ENCODE measurements at places on chromosomes 3 and 15. TPM values are rescaled to one million over a fixed set of nuclear protein-coding genes. Genes with fewer than 3 reads are reported as not detected.

DNA sequence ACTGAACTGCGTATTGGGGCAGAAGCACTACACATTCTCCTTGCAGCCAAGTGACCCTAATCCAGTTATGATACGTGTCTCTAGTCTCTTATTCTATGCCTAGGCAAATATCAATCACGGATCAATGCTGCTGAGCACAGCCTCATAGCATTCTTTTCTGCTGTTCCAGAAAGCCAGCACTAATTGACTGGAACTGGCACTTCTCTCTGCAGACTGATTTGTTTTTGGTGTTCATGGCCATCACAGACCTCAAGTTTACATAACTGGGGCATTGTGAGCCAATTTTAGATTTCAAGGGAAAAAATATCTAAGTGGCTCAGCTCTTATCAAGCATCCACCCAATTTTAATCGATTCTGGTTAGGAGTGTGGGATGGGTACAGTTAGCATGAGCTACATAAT, 37.9 kb downstream of the GLDN start:
- DNase-seq, result no peak

DNA sequence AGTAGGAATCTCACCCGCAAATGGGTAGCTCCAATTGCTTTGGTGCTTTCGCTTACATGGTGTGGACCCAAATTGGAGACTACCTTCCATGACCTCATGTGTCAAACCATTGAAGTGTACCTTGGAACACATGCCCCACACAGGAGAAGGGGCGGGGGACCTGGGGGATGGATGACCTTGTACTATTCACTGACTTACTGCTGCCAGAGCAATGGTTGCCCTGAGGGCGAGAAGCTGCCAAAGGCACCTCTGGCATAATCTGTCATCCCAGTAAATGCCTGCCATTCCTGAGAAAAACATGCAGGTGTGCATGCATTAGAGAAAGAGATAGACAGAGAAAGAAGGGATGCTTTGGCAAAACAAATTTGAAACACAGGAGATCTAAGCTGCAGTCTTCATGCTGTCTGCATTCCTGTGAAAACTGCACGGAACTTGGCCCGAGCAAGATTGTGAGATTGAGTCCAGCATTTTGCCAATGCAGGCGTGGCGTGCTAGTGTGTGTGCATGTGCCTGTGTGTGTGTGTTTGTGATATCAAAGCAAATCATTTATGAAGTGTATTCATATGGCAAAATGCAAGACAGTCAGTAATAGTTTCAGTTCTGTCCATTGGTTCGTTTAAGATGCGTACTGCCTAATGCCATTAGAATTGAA, 219.5 kb upstream of the MDFIC2 start:
- DNase-seq, result no peak

The DAZL gene
- total RNA-seq, result not detected

- no peak for DNase-seq
Observed at GRCh38 chr15:61184431-61184830, 44.7 kb downstream of the RORA start.

DNA sequence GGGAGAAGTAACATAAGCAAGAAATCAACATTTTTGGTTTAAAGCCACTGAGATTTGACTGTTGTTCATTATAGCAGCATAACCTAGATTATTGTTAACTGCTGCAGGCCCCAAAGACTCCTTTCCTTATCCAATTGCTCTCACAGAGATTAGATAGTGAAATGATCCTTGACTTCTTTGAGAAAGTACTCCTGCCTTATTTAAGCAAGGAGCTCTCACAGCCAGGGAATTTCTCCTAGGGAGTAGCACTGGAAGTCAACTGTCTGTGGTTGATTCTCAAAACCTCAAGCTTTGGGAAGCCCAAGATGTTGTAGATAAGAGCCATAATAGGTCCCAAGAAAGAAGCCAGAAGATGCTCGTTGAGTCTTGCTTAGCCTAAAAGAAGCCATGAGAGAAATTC, 151.8 kb upstream of the TSC22D2 start:
- no peak for DNase-seq

- DNase-seq, result no peak
Observed at GRCh38 chr3:14549256-14549919, 9.2 kb upstream of the GRIP2 start.

- no peak for DNase-seq
Observed at GRCh38 chr3:139414608-139415224, 25.3 kb upstream of the COPB2 start.

DNA sequence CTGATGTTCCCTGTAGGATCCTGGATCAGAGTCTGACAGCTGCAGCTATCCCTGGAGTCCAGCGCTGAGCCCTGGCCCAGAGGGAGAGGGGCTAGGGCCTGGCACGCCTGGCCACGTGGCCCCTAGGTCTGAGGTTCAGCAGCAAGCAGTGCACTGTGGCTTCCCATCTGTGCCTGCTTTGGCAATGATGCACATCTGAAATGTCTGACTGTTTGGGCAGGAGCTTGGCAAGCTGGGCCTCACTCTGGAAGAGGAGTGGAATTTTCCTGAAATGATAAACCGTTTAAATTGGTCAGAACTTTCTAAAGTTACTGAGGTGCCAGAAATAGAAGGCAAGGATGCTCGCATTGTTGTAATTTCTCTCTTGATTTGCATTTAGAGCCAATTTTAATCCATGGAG, 48.8 kb upstream of the MRPS22 start:
- DNase-seq, result no peak

The COL6A6 gene
- not detected for total RNA-seq

DNA sequence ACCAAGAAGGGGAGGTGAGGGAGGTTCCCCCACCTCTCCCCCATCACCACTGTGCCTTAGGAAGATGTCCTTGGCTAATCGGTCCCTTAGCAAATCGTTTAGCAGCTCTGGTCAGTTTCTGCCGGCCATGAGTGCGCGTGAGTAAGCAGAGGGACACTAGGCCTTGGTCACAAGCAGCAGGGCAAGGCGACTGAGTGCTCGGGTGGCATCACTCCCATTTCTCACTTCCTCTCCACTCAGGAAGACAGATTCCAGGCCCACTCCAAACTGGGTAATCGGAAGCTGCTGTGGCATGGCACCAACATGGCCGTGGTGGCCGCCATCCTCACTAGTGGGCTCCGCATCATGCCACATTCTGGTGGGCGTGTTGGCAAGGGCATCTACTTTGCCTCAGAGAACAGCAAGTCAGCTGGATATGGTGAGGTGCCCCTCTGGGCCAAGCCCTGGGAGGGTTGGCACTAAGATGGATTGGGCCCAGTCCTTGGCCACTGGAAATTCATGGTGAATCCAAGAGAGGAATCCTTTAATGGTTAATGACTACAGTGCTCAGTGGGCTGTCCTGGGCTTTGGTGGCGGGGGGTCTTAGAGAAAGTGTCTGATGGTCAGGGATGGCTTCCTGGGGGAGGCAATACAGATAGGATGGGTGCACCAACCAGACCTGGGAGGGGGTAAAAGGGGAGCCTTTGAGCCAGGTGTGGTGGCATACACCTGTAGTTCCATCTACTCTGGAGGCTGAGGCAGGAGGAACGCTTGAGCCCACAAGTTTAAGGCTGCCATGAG, 4.0 kb downstream of the PARP3 start:
- DNase-seq, result no peak

- no peak for DNase-seq
Observed at GRCh38 chr3:20574746-20575145, 388.7 kb upstream of the SGO1 start.

GRCh38 chr3:104951426-104951825, 415.3 kb upstream of the ALCAM start:
- no peak for DNase-seq

DNA sequence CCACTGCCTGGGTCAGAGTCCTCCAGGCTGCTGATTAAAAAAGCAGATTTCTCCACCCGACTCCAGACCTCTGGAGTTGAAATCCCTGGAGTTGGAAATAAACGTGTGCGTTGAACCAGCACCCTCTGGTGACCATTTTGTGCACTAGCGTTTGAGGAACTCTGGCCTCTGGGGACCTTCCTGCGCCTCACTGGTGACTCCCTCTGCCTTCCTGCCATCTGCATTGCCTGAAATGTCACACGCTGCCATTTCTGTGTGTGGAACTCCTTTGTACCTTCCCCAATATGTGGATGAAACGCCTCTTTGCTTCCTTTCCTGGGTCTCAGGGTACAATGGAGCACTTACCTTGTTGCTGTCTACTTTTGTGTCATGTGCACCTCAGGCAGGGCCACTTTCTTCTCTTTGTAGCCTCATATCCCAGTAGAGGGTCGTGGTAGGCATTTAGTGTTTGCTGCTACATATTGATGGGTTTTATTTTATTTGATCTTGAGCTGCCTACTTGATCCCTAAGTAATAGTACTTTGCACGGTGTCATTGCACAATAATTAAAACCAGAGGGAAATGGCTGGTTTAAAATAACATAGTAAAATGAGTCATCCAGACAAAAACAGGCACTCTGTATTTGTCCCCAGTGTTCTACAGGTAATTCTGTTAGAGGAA, 56.8 kb downstream of the GPR171 start:
- peak; percentile 64 for DNase-seq

DNA sequence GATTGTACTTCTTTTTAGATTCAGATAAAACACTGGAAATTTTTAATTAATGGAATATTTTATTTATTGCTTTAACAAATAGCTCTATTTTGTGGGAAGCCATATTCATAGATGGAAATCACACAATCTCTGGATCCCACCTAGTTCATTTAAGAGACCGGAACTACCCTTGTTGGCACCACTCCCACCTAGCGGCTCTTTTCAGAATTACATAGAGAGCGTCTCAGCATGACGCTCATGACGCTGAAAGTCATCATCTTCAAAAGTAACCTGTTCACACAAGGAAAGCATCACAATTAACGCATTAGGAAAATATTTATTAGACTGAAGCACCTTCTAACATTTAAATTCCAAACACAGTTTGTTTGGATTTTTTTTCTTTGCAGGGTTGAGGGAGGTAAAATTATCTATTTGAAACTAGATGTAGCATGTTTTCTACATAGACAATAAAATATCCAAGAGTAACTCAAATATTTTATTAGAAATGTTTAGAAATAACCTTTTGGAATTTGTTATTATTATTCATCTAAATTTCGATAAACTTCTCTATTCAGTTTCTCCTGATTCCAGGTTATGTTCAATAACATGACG, 214.9 kb upstream of the ARRDC4 start:
- peak; percentile 54 for DNase-seq

- no peak for DNase-seq
Observed at GRCh38 chr15:56442354-56442753, 22.6 kb downstream of the MNS1 start.

GRCh38 chr3:3177861-3178497, 1.5 kb downstream of the CRBN start:
- no peak for DNase-seq

- no peak for DNase-seq
Observed at GRCh38 chr3:54731732-54732445, 196.0 kb downstream of the LRTM1 start.

DNA sequence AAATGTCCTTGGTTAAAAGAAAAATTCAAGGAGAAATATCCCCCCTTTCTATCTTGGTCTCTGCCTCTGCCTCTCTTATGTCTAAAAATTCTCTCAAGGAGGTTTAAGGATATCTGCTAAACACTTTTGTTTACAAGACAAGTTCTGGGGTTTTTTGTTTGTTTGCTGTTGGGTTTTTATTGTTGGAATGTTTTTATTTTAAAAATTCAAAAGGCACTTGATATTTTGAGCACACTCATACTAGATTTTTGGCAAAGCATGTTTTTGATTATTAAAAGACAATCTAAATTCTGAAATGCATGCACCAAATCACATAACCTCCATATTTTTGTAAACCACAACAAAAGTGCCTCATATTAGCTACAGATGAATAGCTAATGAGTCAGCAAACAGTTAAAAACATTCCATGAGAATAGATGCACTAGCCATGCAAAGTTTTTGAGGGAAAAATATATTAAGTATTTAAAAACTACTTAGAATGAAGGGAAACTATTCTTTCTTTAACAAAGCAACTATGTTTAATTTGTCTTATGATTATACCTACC, 84.6 kb downstream of the ZBTB20 start:
- DNase-seq, result no peak

DNA sequence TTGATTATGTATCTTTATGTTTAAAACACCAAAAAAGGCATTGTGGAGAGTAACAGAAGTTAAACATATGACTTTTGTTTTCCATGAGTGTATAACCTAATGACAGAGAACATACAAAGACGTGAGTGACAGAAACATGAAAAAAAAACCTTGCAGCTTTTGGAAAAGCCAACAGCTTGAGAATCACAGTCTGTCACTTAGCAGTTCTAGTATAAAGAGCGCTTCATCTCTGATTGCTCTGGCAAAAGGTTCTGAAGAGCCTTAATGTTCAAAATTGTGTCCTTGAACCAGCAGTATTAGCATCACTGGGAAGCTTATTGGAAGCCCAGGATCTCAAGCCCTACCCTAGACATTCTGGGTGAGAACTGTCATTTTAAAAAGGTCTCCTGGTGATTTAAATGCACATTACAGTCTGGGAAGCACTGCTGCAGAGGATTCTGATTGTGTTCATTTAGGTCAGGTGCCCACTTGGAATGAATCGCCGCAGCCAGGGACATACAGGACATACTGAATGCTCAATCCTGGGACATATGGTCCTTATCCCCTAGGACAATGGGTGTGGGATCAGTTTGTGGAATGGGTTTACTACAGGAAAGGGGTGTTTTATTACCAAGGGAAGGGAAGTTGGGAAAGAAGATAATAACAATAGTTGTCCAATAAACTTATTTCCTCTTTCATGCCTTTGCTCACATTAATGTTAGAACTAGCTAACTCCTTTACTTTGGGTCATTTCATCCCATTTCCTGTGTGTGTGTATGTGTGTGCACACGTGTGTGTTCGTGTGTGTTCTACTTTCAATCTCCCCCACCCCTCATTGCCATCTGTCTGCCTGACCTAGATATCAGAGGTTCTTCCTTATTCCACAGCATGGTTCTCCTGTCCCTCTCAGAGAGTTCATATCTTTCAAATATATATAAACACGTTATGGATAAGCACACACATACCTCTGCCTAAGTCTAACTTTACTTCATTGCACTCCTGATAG, 55.0 kb downstream of the LRRC49 start:
- no peak for DNase-seq

DNA sequence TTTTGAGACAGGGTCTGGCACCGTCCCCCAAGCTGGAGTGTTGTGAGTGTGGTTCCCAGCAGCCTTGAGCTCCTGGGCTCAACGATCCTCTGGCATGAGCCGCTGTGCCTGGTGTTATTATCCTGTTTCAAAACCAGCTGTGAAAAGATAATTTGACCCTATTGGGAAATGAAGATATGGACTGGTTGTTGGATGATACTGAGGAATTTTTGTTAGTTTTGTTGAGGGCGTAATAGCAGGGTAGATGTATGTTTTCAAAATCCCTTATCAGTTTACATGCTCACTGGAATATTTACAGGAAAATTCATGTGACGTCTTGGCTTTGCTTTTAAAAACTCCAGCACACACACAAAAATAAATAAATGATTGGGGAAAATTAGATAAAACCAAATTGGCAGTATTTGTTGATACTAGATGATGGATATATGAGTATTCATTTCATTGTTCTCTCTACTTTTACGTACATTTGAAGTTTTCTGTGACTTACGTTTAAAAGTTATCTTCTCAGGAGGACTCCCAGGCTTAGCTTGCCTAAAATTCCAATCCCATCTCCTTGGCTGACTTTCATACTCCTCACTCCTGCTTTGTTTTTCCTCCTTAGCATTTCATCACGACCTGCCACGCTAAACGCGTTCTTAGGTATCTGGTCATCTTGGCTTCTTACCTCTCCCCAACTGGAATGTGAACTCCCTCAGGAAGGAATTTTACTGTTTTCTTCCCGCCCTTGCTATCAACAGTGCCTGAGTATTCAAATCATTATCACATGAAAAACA, 56.8 kb upstream of the TFRC start:
- no peak for DNase-seq

All from left colon (tissue), 2 donors.